ENCODE measurements at places on chromosomes 3 and 15. TPM values are rescaled to one million over a fixed set of nuclear protein-coding genes. Genes with fewer than 3 reads are reported as not detected.

The HIGD2B gene
- not detected for total RNA-seq

The CCDC174 gene
- total RNA-seq: 46.2 TPM

The ZDHHC19 gene
- total RNA-seq: not detected

The INSYN1 gene
- not detected for total RNA-seq

The HIGD1A gene
- 15.3 TPM for total RNA-seq

The TMOD3 gene
- total RNA-seq: 49.1 TPM

The CTXN2 gene
- total RNA-seq: not detected

The PRTG gene
- not detected for total RNA-seq

The PAQR9 gene
- not detected for total RNA-seq

The HTR3D gene
- total RNA-seq: not detected

The TXNRD3 gene
- total RNA-seq: 0.46 TPM

The IGF2BP2 gene
- total RNA-seq: 0.39 TPM

The STRA6 gene
- total RNA-seq: not detected

The CAMK2N2 gene
- 0.25 TPM for total RNA-seq

The SMCO1 gene
- total RNA-seq: not detected

The RGMA gene
- not detected for total RNA-seq

The CPLX3 gene
- not detected for total RNA-seq

The GABRR3 gene
- total RNA-seq: not detected

All from naive thymus-derived CD4-positive, alpha-beta T cell (primary cell).